H54 (cell line): ENCODE measurements at places on chromosomes 4 and X.

GRCh38 chrX:47539860-47540259 is 21.1 kb upstream of the ARAF start:
- no peak for DNase-seq

DNA sequence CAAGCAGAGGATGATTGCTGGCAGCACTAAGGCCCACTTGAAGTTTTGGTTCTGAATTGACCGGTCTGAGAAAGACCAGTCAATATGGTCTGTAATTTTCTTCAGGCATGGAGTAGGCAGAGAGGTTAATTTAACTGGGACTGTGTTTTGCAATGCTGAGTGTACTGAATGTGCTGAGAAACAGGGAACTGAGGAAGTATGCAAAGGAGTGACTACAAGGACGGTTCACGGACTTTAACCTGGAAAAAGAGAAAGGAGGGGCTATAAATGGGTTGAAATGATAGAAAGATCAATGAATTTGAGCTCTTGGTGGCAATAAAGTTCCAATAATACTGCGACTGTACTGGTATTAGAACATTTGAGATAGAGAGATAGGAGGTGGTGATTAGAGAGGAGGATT is 84.5 kb downstream of the MAGEB17 start:
- DNase-seq: no peak

- no peak for DNase-seq
Observed at GRCh38 chr4:66589183-66589582, 918.9 kb upstream of the EPHA5 start.

- DNase-seq: no peak
Observed at GRCh38 chr4:58749206-58749605, 1639.0 kb upstream of the IGFBP7 start.

- no peak for DNase-seq
Observed at GRCh38 chrX:118148737-118149136, 32.1 kb upstream of the KLHL13 start.

DNA sequence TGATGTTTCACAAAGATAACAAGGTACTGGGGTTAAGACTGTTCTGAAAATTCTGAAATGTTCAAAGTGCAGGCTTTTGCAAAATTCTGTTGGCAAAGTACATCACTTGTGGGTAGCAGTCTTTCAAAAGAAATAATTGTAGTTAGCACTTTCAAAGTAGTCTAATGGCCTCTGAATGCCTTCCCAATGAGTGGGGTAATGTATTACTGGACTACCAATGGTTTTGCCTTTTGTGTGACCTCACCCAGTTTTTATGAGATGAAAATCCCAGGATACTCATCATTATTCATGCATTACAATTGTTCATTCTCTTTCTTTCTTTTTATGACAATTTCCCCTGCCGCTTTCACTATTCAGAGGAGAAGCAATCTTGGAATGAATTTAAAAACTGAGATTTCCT is 686.1 kb downstream of the GLUD2 start:
- DNase-seq: no peak

- DNase-seq: no peak
Observed at GRCh38 chr4:88822034-88822789, 124.6 kb upstream of the NAP1L5 start.

DNA sequence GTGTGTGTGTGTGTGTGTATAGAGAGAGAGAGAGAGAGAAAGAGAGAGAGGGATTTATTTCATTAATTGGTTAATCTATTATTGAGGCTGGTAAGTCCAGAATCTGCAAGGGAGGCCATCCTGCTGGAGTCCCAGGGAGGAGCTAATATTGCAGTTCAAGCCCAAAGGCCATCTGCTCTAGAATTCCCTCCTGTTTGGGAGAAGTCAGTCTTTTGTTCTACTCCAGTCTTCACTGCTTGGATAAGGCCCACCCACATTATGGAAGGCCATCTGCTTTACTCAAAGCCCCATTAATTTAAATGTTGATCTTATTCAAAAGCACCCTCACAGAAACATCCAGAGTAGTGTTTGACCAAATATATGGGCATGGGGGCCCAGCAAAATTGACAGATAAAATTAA is 317.5 kb upstream of the RASGEF1B start:
- DNase-seq: no peak

DNA sequence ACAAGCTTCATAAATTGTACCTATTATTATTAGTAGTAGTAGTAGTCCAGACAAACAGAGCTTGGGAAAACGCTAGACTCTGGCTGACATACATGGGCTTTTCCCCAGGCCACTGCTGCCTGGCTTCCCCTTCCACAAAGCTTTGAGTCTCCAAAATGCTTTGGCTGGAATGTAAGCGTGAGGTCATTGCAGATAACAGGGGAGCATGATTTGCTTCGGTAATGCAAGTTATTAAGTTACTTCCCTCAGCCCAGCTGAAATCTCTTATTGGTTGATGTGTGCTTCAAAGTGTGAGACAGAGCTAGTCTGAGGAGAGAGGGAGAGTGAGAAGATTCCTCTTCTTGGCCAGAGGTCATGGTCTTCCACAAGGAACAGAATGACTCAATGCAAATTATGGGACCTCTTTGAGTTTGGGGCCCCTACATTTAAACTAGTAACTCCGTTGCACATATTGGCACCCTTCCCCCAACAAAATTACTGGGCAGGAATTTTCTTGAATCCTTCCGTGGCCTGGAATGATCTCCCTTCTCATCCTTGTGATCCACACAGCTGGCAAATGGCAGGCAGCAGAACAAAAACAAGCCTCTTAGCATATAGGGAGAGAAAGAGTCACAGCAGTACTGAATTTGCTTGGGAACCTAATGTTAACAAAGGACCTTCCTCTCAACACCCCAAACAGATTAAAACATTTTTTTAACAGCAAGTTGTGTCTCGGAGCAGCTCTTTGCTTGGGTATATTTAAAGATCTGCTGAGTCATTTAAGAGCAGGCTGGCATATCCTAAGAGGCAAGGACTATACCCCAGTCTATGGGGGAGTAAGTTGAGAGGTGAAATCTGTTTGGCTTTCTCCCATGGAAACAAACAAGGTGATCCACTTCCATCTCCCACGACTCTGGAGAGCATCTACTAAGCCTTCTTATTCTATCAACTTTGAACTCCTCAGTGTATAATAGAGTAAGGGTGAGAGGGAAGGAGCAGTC is 19.9 kb downstream of the AR start:
- DNase-seq: no peak

DNA sequence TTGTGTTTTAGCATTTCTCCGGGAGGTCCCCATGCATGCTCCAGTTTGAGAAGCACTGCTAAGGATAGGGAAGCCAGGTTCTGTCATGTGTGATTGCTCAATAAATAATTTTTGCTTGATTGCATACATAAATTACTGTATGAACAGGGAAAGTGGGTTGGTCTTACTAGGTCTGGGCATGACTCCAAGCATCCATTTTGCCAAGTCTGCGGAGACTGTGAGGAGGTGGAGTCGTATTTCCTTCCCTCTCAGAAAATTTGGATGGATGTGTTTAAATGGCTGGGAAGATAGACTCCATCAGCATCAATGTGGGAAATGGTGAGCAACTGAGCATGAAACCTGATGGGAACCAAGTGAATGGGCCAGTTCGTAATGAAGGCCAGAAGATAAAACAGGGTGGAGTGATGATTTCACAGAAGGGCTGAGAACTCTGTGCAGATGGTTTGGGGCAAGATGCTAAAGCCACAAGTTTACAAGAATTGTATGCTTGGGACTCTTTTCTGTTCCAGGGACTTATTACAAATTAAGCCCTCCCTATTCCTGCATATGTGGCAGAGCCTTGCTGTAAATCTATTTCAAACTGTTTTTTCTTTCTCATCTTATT is 84.1 kb downstream of the NHS start:
- DNase-seq: no peak

DNA sequence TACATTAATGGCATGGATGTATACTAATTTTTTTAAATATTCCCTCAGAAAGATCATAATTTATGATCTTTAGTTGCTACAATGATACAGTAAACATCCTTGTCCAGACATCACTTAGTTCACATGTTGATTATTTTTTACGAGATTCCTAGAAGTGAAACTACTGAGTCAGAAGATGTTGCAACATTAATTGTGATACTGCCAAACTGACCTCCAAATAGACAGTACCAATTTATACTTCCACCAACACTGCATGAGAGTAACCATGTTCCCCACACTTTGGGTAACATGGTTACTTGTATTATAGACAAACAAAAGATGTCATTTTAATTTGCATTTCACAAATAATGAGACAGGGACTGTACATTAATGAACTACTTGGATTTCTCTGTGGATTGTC is 19.6 kb downstream of the RCHY1 start:
- no peak for DNase-seq

DNA sequence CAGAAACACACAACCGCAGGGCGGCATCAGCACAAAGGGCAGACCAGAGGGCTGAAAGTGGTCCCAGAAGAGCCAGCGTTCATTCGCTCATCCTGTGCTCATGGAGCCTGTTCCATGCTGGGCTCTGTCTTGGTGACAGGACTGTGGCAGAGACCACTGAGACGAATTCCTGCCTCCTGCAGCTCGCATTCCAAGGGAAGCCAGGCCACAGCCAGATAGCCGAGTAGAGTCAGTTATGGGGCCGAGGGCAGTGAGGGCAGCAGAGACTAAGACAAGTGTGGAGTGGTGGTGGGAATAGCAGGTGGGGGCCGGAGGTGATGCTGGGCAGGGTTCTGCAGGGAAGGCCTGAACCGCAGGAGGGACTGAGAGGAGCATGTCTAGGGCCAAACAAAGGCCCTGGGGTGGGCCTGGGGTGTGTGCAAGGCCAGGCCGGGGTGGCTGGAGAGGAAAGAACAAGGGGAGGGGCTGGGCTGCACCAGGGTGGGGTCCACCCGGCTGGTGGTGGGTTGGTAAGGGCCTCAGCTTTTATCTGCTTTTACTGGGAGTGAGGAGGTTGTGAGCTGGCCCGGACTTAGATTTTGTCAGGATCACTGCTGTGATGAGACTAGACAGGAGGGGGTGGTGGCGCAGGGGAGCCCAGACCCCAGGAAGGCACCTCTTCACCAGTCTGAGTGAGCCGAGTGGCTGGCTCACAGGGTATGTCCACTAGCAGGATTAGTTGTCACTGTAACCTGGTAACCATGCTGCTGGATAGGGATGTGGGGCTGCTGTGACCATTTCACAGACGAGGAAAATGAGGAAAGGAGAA is 6.3 kb downstream of the PSAPL1 start:
- no peak for DNase-seq

DNA sequence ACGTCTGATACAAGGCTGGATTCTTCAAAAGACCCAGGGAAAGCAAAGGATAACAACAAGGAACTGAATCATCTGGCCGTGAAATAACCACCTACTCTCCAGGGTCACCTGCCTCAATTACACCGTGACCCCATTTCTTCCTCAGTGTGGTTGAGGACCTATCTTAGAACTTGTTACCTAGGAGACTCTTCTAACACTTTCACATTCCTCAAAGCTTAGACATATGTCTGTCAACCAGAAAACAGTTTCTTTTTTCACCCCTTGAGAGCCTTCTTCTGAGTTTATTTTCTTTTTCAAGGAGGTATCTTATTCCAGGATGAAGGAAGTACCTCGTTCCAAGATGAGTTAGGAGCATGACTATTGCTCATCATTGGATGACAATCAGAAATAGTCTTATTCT is 337.8 kb downstream of the ARHGAP24 start:
- DNase-seq: no peak

GRCh38 chrX:118216509-118216908 is 99.9 kb upstream of the KLHL13 start:
- no peak for DNase-seq

GRCh38 chrX:17697191-17697590 is 40.1 kb upstream of the SCML1 start:
- DNase-seq: no peak

GRCh38 chr4:70660106-70660505 is 6.2 kb downstream of the JCHAIN start:
- DNase-seq: no peak

- no peak for DNase-seq
Observed at GRCh38 chr4:80489798-80490197, 154.3 kb downstream of the CFAP299 start.

DNA sequence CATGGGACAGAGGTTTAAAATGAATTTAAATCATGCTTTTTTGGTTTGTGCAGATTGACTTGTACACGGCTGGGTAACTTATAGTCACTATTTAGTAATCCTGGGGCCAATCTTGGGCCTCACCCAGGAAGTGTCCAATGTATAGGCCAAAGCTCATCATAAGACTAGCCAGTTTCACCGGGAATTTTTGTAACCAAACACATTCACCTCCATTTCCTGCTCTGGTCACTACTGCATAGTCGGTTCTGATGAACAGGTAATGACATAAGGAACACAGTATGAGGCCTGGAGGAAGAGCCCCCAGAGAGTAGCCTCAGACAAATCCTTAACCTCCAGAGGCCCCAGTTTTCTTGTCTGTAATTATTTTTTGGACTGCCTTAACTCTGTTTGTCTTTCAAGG is 81.9 kb downstream of the HPRT1 start:
- no peak for DNase-seq

- DNase-seq: no peak
Observed at GRCh38 chr4:83308672-83309071, 24.1 kb upstream of the COQ2 start.

DNA sequence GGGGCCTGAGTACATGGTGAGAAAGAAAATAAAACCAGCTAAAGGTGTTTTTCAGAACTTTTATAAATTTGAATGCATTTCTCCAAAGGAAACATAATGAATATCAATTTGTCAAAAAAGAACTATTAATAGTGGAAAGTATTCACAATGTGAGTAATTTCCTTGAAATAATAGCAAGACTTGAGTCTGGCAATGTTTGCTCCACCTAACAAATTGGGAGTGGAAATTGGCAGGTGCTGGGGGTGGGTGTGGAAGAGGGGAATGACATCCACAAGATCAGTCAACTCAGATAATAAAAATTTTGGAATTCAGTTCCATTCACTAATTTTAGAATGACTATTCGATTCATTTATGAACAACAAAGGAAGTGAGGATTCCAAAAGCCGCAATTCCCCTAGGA is 884.8 kb upstream of the SLIT2 start:
- DNase-seq: no peak

DNA sequence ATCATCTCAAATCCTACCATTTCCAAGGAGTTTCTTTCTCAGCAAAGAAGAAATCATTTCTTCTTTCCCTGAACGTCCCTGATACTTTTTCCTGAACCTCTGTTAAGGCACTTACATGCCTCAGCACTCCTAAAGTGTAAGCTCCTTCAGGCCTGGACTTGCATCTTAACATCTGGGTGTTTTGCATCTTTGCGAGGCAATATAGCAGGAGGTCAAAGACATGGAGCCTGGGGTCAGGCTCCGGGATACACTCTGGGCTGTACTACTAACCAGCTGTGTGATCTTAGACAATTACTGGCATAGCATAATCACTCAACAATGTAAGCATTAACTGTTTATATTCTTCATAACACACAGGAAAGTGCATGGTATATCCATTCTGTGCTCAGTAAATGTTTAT is 275.5 kb upstream of the BOD1L1 start:
- DNase-seq: no peak

- DNase-seq: peak; percentile 14
Observed at GRCh38 chr4:23717528-23718248, 172.2 kb downstream of the PPARGC1A start.

GRCh38 chr4:67558493-67558892 is at the start of gene STAP1:
Gene STAP1, plus strand, starts transcription at chr4:67558727. Its CDS starts 83 bp downstream, at chr4:67558810.
- DNase-seq: no peak
